ENCODE measurements at places on chromosomes 16 and 17. TPM values are rescaled to one million over a fixed set of nuclear protein-coding genes. Genes with fewer than 3 reads are reported as not detected.

Gene RSAD1
- 36.1 TPM for polyA plus RNA-seq

DNA sequence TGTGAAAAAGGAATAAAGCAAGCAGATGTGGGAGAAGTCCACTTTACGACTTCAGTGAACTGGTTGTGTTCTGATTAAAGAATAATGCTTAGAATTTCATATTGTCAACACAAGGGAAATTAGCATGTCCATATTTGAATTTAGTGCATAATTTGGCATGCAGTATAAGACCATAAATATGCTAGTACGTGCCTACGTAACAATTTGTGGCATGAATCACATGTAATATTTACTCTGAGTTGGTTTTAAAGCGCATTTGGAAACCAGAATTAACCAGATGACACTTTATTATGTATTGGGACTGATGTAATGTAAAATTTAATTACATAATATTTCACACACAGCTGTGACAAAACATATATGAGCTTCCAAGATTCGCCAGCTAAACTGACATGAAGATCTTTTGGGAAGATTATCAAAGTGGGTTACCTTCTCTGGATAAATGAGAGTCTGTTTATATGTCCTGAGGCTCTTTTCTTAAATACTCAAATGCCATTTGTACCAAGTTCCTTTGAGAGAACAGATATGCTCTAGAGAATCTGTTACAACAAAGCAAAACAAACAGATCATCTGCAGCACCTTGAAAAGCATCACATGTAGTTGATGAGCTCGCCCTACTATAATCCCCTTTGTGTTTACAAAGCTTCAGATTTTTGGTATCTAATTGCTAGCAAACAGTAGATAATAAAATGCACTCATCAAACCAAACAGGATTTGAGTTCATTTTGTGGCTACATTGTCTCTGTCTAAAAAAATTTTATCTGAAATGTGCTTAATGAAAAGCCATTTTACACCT lies 1468.6 kb downstream of the CDH11 start:
- H3K36me3 ChIP-seq, result no peaks in the 10 kb centered on the region
- DNase-seq, result no peak
- H3K27me3 ChIP-seq, result no peaks in the 10 kb centered on the region
- no peaks in the 10 kb centered on the region for H3K4me1 ChIP-seq

Gene SLC38A10
- 23.4 TPM for polyA plus RNA-seq

GRCh38 chr17:81806461-81807209 lies 2.7 kb downstream of the GCGR start:
- no peaks in the 10 kb centered on the region for H3K36me3 ChIP-seq
- no peak for DNase-seq
- H3K4me1 ChIP-seq, result peaks cover 38% of the 10 kb centered on the region
- peaks cover 81% of the 10 kb centered on the region for H3K27me3 ChIP-seq

DNA sequence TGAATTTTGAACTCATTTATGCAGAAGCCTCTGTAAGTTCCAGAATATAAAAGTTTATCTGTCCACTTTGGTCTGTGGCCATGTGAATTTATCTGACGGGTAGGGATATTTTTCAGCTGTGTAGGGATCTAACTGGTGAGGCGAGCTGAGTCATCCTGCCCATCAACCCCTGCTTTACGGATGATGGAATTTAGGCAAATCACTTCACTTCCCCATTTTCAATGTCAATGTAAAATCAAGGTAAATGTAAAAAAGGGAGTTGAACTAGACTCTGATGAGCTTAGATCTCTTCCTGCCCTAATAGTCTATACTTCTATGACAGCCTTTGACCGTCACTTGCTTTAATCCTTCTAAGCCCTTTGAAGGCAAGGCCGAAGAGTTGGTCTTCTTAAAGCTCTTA lies 2.6 kb downstream of the SLC16A6 start:
- no peak for DNase-seq
- H3K27me3 ChIP-seq, result peaks cover 3% of the 10 kb centered on the region
- H3K4me3 ChIP-seq, result no peak overlapping the region
- peaks cover 31% of the 10 kb centered on the region for H3K4me1 ChIP-seq

DNA sequence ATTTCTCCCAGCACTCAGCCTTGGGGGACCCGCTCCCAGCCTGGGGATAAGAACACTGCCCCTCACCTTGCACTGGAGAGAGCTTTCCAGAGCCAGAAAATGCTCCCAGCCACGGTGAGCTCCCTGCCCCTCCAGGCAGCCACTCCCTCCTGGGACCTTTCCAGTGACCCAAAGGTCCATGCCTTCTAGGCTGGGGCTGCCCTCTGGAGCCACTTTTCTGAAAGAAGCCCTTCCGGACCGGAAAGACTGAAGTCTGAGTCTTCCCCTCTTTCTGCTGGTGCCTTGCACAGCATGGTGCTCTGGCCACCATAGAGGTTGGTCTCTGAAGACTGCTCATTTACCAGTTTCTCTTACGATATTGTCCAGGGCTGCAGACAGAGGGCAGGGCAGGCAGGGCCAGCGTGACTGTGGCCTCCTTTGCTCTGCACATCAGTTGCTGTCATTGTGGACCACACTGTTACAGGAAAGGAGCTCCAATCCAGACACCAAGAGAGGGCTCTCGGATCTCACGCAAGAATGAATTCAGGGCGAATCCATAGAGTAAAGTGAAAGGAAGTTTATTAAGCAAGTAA lies 7.1 kb upstream of the ABCC12 start:
- no peak overlapping the region for H3K27ac ChIP-seq
- H3K4me3 ChIP-seq, result no peak overlapping the region
- peaks cover 16% of the 10 kb centered on the region for H3K27me3 ChIP-seq
- peaks cover 36% of the 10 kb centered on the region for H3K4me1 ChIP-seq

Gene CA4
- not detected for polyA plus RNA-seq

DNA sequence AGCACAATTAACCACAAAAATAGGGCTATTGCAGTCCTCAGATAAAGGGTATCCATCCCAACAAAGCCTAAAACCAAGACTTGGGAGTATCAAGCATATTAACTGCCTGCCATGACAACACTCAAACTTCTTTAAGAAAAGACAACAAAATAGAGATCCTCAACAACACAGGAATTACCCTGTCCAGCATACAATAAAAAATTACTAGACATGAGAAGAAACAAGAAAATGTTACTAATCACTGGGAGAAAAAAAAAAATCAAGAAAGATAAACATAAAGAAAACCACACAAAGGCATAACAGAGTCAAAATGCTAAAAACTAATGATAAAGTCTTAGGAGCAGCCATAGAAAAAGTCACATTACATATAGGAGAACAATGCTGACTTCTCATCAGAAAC lies 73.9 kb downstream of the SLC39A11 start:
- DNase-seq, result no peak
- no peak overlapping the region for H3K27ac ChIP-seq
- no peaks in the 10 kb centered on the region for H3K4me1 ChIP-seq

DNA sequence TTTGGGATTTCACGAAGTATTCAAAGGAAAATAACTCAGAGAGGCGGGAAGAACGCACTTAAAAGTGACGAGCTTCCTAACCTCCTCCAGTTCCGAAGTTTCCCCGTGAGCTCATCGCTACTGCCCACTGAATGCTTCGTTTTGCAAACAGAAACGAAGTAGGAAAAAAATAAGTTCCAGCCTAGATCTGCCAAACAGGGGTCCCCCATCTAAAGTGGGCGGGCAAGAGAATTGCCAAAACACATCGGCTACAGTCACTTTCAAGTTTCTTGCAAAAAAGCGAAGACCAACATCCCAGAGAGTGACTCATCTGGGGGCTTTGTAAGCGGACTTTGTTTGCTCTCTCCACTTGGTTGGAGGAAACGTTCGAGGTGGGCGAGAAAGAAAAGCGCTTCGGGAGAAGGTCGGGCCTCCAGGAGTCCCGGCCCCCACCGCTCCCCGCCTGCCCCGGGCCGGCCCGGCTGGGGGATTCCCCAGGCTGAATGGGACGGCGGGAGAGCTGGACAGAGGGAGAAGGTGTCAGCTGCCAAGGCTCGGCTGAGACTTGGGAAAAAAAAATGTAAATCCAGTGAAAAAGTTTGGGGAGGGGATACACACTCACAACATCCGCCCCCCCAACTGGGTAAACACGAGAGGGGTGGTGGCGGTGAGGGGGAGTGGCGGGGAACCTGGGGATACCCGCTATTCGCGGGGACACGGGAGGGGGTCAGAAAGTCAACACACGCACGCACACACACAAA lies 1.0 kb downstream of the VEZF1 start:
- peak; percentile 89 for DNase-seq
- H3K36me3 ChIP-seq, result peaks cover 9% of the 10 kb centered on the region
- peak overlapping the region; percentile 80 for H3K27ac ChIP-seq
- peaks cover 82% of the 10 kb centered on the region for H3K4me1 ChIP-seq

Gene SPHK1
- polyA plus RNA-seq, result 137 TPM

Gene FOXC2
- polyA plus RNA-seq, result not detected

Gene FOXN1
- polyA plus RNA-seq, result 0.01 TPM

Gene MT1G
- 1.1 TPM for polyA plus RNA-seq

Measured in HepG2 (cell line).